HT1080 (cell line): ENCODE measurements at places on chromosomes 6 and 20.

- DNase-seq, result no peak
These were observed 8.0 kb upstream of the NKX2-2 start for GRCh38 chr20:21521596-21522480.

DNA sequence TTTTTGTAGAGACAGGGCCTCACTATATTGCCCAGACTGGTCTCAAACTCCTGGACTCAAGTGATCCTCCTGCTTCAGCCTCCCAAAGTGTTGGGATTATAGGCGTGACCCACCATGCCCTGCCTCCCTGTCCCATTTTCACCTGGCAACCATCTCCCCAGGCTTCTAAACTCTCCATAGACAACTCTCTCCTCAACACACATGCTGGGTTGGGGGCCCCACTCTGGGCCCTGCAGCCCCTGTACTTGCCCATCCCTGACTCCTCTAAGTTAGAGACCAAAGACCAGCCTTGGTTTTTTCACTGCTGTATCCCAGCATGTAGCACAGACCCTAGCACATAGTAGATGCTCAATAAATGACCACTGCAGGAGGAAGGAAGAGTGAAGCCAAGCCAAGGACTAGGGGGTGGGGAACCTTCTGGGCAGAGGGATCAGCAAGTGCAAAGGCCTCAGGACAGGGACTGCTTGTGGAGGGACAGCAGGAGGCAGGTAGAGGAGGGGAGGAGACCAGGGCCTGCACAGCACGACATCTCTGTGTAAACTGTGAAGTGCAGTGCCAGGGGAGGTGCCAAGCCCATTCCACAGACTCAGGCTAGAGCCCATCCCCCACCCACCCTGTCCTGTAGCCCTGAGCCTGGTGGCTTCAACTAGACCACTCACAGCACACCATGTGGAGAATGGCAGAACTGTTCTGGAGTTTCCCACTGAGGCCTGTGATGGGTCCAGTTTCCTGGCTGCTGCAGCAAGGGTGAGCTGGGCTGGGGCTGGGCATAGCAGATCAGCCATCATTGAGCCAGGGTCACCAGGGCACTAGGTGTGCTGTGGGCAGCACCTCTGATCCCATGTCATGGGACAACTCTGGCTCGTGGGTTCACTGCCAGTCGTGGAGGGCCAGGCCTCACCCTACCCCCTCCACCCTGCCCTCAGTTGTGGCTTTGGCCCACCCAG lies 3.4 kb upstream of the SRC start:
- DNase-seq, result no peak

- DNase-seq, result no peak
These were observed 32.2 kb upstream of the TULP1 start for GRCh38 chr6:35544769-35545361.

- DNase-seq, result no peak
These were observed 46.2 kb downstream of the EDN1 start for GRCh38 chr6:12336121-12336971.

- DNase-seq, result no peak
These were observed 98.1 kb upstream of the COL21A1 start for GRCh38 chr6:56345376-56345995.

GRCh38 chr6:40466986-40467539 lies 120.1 kb downstream of the LRFN2 start:
- DNase-seq, result no peak

DNA sequence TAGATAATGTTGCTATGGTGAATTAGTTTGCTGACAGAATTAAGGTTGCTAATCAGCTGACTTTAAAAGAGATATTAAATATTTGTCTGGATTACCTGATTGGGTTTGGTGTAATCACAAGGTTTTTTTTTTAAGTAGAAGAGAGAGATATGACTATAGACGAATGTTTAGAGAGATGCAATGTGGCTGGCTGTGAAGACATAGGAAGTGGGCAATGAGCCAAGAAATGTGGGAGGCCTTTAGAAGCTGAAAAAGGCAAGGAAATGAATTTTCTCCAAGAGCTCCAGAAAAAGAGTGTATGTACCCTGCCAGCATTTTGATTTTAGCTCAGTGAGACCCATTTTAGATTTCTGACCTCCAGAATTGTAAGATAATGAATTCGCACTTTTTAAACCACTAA lies 598.3 kb downstream of the PKHD1 start:
- no peak for DNase-seq

DNA sequence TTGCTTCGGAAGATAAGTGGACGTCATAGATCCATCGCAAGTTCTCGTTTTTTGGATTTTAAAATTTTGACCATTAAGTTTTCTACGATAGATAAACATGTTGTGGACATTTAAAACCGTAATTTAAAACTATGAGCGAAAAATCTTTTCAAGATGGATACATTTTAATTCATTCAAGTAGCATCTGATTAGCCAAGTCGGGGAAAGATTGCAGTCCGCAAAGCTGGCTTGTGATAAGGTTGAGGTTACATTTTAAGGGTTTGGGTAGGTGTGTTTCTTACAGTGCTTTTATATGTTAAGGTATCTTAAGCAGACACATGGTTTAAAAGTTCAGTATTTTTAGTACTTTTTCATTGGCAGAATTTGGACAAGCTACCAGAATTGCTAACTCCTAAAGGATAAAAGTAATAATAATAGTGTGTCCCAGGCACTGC lies 1.2 kb downstream of the WTAP start:
- no peak for DNase-seq

DNA sequence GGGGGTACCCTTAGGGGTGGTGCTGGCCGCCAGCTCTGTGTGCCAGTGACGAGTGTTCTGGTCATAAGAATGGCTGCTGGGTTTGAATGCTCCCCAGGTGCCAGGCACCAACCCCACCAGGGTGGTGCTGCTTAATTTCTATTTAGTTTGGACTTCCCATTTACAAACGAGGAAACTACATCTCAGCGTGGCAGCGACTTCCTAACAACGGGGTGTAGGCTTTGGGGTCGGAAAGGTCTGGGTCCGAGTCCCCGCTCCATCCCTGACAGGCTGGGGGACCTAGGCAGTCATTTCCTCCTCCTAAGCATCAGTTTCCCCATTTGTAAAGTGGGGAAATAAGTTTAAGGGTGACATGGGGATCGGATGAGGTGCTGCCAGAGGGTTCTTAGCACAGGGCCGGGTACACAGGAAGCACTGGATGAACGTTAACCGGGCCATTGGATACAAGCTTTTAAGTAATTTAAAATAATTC lies 30.3 kb downstream of the CEBPB start:
- no peak for DNase-seq

GRCh38 chr20:43560974-43561373 lies 2.1 kb downstream of the SGK2 start:
- DNase-seq, result no peak

DNA sequence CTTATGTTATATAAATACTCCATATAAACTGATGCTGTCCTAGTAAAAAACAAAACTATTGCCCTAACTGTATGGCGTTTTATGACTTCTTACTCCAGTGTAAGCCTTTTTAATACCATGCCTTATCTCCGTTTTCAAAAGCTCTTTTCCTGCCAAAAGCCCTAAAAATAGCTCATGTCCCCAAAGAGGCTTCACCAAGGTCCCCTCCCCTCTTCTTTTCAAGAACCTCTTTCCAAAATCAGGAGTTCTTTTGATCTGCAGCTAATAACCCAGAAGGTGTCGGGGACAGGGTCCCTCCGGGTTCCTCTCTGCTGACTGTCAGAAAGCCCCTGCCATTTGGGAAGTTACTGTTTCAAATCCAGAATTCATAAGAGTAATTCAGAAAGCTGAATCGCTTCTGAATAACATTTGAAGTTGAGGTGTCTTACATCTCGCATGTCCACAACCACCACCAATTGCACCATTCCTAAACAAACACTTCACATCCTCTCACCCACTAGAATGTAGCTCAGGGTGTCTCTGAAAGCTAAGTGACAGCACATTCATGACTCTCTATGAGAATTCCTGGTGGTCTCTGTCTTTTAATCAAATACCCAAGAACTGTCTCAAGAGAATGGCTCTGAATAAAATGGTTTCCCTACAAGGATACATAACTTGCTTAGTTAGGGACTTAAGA lies 13.3 kb downstream of the TASP1 start:
- DNase-seq, result no peak

DNA sequence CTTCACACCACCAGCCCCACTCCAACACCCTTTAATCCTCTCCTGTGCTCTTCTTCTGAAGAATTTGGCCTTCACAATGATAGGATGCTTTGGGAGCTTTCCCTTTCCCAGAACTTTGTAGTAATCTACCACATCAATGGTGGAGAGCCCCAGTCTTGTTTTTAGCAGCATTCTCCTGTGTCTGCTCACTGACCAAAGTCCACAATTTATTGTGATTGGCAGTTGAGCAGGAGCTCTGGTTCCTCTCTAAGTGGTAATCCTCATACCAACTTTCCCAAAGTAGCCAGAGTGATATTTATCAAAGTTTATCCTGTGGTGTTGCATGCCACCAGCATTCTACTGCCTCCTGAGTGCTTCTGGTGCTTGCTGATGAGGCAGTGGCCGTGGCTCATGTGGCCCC lies 29.0 kb upstream of the OPN5 start:
- no peak for DNase-seq

DNA sequence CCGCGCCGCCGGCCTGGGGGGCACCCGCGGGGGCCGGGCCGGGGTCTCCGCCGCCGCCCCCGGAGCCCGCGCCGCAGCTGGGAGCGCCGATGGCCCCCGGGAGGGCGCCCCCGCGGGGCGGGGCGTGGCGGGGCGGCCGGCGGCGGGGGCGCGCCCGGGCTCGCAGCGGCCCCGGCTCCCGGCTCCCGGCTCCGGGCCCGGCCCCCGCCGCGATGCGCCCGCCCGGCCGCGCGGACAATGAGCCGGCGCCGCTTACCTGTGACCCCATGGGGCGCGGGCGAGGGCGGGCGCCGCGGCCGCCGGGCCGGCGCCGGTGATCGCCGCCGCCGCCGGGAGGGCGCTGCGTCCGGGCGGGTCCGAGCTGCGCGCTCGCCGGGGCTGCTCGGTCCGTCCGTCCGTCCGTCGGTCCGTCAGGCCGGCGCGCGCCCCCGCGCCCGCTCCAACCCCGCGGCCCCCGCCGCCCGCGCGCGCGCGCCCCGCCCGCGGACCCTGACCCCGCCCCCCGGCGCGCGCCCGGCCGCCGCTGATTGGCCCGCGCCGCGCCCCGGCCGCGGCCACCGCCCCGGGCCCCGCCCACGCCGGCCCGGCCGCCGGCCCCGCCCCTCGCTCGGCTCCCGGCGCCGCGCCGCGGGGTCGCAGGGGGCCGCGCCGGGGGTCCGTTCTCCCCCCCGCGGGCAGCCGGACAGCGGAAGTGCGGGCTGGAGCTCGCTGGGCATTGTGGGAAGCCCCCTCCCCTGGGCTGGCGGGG lies at the start of gene ZBTB46:
ZBTB46 (minus strand) TSS at position 424 of the 748 bp plus-strand sequence. CDS start 40,507 bp downstream, outside the sequence.
- no peak for DNase-seq

GRCh38 chr6:104532462-104532861 lies 327.3 kb downstream of the HACE1 start:
- DNase-seq, result no peak

GRCh38 chr20:40276301-40276700 lies 412.7 kb downstream of the MAFB start:
- no peak for DNase-seq

DNA sequence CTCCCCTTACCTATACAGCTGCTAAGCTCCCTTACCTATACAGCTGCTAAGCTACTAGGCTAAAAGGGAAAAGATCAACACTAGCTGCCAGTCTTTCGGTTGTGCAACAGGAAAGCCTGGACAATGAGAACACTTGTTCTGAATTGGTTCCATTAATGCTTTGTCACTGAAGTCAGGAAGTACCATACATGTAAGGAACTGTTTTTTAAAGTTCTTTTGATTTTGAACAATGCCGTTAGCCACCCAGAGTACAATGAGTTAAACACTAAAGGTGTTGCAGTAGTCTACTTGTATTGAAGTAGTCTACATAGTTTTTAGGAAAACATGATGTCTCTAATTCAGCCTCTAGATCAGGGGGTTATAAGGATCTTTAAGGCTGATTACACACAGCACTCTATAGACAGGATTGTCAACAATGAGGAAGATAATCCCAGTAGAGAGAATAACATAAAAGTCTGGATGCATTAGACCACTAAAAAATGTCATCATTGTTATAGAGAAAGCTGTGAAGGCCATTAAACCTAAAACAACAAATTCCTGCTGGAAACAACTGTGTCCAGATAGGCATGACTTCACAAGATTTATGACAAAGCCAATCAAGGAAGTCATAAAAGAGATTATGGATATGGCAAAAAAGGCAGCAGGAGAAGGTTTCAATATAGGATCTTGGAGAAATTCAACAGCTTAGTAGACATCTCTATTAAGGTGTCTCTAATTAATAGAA lies 306.3 kb downstream of the PHF3 start:
- peak; percentile 40 for DNase-seq
